ENCODE measurements at places on chromosomes 16 and 17.

DNA sequence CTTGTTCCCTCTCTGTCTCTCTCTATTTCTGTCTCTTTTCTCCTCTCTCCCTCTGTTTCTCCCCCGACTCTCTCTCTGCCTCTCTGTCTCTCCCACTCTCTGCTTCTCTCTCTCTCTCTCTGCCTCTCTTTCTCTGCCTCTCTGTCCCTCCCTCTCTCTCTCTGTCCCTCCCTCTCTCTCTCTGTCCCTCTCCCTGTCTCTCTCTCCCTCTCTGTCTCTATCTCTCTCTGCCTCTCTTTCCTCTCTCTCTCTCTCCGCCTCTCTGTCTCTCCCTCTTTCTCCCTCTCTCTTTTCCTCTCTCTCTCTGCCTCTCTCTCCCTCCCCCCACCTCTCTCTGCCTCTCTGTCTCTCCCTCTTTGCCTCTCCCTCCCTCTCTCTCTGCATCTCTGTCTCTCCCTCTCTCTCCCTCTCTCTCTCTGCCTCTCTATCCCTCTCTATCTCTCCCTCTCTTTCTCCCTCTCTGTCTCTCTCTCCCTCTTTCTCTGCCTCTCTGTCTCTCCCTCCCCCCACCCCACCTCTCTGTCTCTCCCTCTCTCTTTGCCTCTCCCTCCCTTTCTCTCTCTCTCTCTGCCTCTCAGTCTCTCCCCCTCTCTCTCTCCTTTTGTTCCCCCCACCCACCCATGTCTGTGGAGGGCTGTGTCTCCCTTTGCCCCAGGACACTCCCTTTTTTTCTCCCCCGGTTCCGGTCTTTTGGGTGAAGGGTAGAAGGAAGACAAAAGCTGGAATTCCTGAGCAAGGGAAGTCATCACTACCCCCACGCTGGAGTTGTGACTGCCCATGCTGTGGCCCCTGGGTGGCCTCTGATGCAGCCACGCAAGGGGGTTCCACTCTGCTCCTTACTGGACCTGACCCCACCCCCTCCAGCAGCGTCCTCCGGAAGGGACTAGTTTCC is 27.1 kb upstream of the MGAT5B start:
- no peaks in the 10 kb centered on the region for H3K36me3 ChIP-seq
- H3K4me1 ChIP-seq, result peaks cover 9% of the 10 kb centered on the region

GRCh38 chr17:66449418-66449977 is 147.1 kb downstream of the PRKCA start:
- no peaks in the 10 kb centered on the region for H3K36me3 ChIP-seq
- H3K27ac ChIP-seq, result peak overlapping the region; percentile 75
- no peaks in the 10 kb centered on the region for H3K27me3 ChIP-seq
- H3K4me3 ChIP-seq, result no peak overlapping the region
- H3K4me1 ChIP-seq, result peaks cover 81% of the 10 kb centered on the region
- DNase-seq, result no peak

DNA sequence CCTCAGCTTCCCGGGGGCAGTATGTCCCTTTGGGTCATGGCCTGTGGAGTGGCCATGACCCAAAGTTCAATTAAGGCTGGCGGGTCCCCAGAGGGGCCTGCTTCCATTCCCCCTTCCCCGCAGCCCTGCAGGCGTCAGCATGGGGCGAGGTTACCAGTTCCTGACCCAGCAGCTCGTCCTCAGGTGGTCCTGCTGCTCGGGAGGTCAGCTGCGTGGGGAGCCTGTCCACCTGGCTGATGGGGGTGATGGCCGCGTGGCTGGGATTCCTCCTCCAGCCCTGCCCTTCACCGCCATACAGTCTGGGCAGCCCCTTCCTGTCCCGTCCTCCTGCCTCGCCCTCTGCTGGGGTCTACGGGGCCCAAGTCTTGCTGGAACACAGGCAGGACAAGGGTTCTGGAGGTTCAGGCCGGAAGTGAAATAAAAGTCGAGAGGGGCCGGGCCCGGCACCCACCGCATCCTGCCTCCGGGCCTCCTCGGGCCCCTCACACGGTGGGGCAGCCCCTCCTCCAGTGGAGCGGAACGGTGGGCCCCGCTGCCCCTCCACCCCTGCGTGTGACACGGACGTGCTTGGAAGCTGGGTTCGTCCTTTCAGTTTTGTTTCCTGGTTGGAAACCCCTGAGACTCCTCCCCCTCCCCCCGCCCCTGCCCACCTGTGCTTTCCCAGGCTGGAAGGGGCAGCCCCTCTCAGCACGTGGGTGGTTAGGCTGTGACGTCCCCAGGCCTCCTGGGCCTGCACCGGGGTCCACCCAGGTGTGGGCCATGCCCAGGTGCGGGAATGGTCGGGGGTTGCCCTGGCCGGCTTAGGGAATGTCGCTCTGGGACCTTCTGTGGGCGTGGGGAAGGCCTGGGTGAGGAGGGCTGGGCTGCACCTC is 6.8 kb downstream of the UBALD2 start:
- H3K27ac ChIP-seq, result peak overlapping the region; percentile 54
- no peak for DNase-seq
- peaks cover 38% of the 10 kb centered on the region for H3K4me1 ChIP-seq
- no peaks in the 10 kb centered on the region for H3K27me3 ChIP-seq
- H3K36me3 ChIP-seq, result peaks cover 46% of the 10 kb centered on the region
- no peak overlapping the region for H3K4me3 ChIP-seq

GRCh38 chr16:1523581-1524245 is 9.8 kb upstream of the TMEM204 start:
- no peak overlapping the region for H3K27ac ChIP-seq
- no peak overlapping the region for H3K4me3 ChIP-seq
- no peaks in the 10 kb centered on the region for H3K4me1 ChIP-seq
- no peaks in the 10 kb centered on the region for H3K27me3 ChIP-seq
- no peaks in the 10 kb centered on the region for H3K36me3 ChIP-seq
